Neural crest cell (in vitro differentiated cells): ENCODE measurements at places on chromosomes 1 and 21.

DNA sequence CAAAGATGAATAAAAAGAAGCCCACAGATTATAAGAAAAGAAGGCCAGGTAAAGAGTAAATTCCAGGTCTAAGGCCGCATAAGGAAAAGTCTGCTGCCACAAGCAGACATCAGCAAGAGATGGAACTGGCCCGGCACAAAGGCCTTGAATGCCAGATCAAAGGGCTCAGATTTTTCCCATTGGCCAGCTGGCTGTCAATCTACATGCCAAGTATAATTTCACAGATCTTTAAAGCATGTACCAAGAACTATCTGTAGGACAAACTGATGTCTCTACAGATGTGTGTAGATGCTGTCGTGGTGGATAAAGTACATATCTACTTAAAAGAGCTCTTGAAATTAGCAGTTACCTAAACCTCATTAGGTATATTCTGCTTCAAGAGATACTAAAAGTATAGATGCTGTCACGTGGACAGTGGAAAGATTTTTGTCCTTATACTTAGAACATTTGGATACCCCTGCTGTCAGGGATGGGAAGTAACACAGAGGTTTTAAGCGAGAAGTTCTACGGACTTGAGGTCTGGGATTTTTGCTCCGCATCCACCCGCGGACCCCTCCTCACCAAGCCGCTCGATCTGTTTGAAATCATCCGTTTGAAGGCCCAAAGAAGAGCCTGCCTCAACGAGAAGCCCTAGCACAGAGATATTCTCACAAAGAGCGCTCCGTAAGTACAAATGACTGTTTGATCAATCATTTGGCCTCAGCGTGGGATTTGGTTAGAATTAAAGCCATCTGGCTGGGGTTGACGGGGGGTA is 10.1 kb downstream of the GLIS1 start:
- no peak for DNase-seq

GRCh38 chr1:76260279-76260678 is 185.7 kb downstream of the ST6GALNAC3 start:
- DNase-seq, result no peak

- no peak for DNase-seq
Observed at GRCh38 chr1:199553104-199553503, 474.4 kb upstream of the NR5A2 start.

DNA sequence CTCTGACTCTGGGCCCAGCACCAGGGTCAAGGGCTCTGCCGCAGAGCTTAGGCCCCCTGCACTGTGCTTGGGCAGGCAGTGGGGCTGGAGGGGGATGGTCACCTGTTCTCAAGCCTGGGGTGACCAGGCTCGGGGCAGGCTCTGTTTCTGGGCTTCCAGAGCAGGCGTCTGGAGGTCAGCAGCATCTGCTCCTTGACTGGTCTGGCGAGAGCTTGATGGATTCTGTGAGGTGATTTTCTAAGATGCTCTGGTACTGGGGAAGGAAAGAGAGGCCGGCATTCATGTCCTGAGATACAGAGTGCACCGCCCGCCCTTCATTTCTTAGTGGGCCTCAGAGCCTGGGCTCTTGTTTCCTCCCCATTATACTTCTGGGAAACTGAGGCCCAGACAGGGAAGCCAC is 24.5 kb downstream of the RAB7B start:
- DNase-seq, result no peak
